KBM-7 (cell line): ENCODE measurements at places on chromosomes 6 and 20.

DNA sequence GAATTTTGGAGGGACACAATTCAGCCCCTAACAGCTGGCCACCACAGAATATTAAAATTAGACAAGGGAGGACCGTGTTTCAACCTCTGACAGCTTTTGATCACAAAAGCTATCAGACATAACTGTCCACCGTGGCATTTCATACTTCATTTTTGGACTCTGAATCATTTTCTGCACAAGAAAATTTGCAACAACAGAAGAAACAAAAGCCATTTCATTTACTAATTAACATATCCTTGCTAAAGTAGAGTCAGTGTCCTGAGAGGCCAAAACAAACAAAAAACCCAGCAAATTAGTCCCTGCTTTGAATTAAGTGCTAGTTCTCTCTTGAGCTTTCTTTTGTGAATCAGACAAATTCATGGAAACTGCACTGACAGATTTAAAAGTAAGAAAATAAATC lies 17.6 kb upstream of the COL12A1 start:
- DNase-seq = no peak

- no peak for DNase-seq
These were observed 21.7 kb downstream of the PHACTR2 start for GRCh38 chr6:143699430-143699825.

- DNase-seq = no peak
These were observed 18.2 kb upstream of the OCSTAMP start for GRCh38 chr20:46568570-46569129.

GRCh38 chr6:39995633-39996032 lies 61.4 kb upstream of the MOCS1 start:
- DNase-seq = no peak

GRCh38 chr6:169555971-169556617 lies 145.7 kb downstream of the WDR27 start:
- DNase-seq = no peak

DNA sequence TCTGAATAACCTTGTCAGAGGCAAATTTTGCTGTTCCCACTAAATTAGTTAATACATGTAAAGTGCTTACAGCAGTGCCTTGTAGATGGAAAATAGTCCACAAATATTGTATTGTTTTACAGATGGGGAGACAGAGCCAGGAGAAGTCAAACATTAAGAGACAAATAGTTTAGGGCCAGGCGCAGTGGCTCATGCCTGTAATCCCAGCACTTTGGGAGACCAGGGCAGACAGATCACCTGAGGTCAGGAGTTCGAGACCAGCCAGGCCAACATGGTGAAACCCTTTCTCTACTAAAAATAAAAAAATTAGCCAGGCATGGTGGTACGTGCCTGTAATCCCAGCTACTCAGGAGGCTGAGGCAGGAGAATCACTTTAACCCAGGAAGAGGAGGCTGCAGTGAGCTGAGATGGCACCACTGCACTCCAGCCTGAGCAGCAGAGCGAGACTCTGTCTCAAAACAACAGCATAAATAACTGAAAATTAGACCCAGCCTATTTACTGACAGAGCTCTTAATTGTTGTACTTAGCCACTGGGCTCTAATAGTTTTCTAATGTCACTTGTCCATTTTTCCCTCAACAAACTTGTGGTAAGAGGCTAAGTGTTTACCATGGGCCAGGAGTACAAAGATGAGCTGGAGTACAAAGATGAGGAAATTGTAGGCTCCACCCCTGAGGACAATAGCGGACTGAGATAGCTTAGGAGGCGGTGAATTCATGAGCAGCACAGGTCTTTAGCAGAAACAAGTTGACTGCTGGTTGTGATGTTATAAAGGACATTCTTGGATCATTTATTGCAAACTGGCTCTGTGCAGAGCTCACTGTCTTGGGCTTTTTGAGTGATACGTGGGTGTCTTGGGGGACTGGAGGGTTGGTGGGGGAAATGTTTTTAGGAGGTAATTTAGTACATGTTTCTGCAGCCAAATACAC lies 6.4 kb downstream of the ZSWIM3 start:
- DNase-seq = no peak

DNA sequence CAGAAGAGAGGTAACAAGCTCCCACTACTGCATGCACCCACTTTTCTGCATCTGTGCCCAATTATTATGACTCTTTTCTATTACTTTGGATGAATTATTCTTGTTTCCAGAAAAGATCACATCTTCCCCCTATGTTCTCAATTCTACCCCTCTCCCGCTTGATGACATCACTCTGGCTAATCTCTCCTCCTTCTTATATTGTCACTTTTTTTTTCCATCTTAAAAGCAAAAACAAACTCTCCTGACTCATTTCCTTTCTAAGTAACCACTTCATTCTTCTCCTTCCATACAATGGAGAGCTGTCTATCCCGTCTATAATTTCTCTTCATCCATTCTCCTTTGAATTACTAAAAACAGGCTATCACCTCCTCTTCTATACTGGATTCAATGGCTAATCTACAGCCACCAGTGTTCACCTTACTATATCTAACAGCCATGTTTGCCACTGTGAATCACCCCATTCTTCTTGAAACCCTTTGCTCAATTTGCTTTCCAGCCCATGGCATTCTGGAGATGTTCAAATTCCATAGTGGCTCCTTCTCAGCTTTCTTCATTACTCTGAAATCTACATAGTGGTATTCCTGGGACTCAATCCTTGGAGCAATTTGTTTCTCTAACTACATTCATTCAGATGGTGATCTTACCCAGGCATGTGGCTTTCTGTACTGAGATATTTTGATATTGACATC lies 378.4 kb downstream of the ARHGAP18 start:
- no peak for DNase-seq

DNA sequence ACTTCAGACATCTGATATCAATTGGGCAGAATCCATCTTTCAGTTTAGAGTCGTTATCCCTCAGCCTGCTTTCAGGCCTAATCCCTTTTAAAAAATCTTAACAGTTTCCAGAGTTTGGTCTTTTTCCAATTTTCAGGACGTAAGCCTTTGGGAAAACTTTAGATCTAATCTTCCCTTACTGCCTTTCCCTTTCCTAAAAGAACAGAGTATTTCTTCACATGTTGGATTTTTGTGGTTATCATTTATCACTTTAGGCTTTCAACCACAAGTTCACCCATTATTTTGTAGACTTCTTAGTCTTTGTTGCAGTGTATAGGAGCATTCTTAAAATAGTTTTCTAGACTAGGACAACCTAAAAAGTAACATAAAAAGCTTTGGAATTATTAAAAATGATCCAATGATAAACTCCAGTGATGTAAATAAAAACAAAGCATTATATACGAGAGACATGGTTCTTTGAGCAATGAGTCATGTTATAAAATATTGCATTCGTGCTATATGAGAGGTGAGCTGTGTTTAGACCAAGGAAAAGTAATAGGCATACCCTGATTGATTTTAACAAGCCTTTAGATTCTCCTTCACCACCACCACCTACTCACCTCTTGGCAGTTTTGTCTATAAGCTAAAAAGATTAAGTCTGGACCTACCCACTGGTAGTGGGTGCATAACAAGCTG lies 90.4 kb upstream of the MCHR2 start:
- DNase-seq = no peak

GRCh38 chr20:35017099-35017835 lies 61.6 kb downstream of the MYH7B start:
- DNase-seq = no peak

DNA sequence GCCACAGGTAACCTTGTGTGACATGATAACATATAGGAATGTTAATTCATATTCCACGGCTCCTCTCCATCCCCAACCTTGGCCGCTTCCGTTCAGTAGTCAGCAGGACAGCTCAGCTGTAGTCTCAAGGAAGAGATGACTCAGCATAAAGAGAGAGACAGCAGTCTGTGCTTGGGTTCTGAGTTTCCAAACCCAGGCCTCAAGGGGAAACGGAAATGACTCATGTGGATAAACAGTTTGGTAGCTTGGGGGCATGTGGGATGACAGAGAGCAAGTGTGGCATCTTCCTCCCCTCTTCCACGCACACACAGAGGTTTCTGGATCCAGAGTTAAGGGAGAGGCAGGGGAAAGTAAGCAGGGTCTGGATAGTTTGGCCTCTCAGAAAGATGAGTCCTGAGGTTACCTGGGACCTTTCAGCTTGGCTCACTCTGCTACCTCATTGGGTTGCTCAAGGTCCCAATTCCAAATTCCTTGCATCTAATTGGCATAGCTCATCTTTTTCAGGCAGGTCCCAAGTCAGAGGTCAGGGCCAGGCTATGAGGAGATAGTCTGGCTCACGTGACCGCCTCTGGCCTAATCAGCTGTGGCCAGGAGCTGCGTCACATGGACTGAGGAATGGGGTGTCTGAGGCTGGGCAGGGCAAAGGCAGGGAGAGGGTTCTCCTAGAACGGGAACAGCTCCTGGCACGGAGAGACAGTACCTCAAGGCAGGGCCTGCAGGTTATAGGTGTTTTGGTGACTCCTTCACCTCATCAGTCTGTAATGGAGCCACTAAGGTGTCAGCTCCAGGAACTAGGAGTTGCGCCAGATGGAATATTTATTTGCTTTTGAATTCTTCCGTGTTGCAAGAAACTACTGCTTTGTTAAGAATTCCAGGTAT lies 36.5 kb upstream of the MLN start:
- peak; percentile 88 for DNase-seq

GRCh38 chr20:1491860-1492642 lies 831 bp upstream of the SIRPB2 start:
- peak; percentile 12 for DNase-seq

GRCh38 chr6:116405138-116405537 lies 34.4 kb downstream of the DSE start:
- DNase-seq = no peak

- peak; percentile 88 for DNase-seq
These were observed at the start of gene SNAI1 for GRCh38 chr20:49982346-49983122. Gene SNAI1, plus strand, starts transcription at chr20:49982980. Its CDS starts 80 bp downstream, at chr20:49983060.

DNA sequence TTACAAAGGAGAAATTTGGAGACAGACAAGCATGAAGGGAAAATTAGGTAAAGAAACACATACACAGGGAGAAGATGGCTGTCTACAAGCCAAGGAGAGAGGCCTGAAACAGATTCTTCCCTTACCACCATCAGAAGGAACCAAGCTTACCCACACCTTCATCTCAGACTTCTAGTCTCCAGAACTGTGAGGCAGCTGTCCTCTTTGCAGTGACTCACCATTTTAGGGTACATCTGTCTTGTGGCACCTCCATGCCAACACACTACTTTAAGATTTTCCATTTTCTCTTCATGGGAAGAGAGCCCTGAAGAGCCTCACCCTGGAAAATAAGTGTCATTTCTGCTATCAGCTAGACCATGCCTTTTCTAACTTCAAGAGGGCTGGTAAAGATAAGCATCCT lies 369.3 kb downstream of the FRK start:
- no peak for DNase-seq

DNA sequence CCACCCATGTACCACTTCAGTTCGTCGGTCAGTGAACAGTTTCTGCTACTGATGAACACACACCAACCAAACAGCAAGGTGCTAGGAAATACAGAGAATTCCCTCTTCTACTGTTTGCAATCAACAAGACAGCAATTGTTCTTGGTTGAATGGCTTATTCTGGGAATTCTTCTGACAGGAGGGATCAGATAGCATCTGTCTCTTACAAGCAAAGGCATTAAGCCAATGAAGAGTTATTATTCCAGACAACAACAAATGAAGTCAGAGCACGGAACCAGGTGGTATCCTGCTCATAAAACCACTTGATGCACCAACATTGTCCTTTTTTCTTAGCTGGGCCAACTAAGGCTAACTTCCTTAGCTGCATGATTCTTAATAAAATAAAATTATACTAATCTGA lies 37.8 kb downstream of the PTPRK start:
- DNase-seq = no peak

- DNase-seq = no peak
These were observed 608.0 kb upstream of the JAG1 start for GRCh38 chr20:11281768-11282167.

- no peak for DNase-seq
These were observed 15.2 kb downstream of the DEFB132 start for GRCh38 chr20:272718-273117.

- no peak for DNase-seq
These were observed 782 bp upstream of the FOXA2 start for GRCh38 chr20:22584922-22585785.

DNA sequence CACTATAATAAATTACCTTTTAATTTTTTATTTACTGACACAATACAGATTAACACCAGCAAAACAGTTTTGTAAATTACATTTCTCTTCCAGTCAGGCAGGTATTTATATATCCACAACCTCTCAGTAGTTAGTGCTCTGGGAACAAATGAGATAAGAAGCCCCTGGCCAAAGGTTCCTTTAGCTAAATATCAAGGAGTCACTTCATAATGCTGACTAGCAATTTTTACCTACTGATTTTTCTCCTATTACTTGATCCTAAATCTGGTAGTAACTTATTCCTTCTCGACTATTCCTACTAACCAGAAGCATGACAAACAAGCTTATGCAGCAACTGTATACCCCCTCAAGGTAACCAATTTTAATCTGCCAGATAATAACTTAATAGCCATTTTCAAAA lies 46.3 kb downstream of the SEC63 start:
- no peak for DNase-seq

DNA sequence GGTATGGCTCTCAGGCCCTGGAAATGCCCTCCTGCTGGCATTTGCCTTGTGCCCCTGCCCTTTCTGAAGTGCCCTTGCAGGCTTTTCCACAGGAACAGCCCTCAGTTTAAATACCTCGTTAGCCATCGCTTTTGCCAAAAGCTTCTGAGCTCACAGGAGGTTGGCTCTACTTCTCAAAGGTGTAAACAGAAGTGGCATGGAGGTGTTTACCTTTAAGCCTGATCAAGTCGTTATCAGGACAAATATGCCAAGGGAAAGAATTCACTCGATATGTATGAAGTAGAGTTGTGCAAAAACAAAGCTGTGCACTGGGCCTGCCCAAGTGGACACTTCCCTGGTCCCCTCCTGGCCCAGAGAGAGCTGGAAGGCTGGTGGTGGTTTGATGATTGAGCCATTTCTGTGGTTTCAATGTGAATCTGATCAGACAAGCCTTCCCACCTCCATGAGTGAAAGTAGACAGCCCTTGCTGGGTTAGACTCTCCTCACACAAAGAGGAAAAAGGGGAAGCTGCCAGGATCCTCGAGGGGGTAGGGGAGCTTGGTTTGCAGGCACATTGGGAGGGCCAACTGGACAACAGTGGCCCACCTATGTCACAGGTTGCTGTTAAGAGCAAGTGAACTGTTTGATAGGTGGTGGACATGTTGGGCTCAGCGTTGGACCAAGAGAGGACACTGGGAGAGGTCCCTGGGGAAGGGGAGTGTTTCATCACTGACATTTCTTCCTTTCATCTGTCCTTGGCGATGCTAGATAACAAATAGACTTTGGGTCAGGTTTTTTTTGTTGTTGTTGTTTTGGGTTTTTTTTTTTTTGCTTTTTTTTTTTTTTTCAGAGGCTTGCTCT lies 98.7 kb downstream of the ZDHHC14 start:
- DNase-seq = peak; percentile 47

GRCh38 chr6:112214739-112215269 lies 39.6 kb downstream of the LAMA4 start:
- no peak for DNase-seq
